ENCODE measurements at places on chromosomes 6 and 20.

DNA sequence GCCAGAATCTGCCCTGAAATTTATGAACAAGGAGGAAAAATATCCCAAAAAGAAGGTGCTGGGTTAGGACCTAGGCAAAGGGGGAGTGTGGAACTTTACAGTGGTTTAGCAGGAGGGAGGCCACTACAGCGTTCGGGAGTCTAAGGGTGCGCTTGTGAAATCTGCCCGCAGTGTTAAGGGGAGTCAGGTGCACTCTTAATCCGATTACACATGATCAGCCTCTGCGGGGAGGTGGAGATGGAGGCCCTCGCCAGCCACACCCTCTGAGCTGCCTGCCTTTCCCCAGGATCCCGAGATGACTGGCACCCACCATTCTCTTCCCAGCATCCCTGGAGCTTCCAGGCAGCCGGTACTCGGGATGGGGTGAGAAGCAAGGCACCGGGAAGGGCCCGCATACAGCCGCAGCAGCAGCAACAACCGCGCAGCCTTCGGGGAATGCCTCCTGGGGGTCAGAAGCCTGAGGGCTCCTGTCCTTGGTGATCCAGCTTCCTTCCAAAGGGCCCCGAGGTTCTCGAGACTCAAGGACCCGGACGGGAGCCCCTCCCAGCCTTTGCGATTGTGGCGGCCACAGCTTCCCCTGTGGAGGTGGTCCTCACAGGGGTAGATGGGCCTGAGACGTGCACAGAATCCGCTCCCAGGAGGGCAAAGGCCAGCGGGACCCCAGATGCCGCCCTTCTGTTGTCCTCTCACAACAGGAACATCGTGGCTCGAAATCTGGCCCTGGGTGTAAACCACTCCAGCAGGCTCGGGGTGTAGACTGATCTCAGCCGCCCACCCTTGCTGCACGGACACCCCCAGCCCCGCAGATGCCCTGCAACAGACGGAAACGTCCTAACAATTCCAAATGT is 57.3 kb upstream of the CST7 start:
- no peak for DNase-seq

DNA sequence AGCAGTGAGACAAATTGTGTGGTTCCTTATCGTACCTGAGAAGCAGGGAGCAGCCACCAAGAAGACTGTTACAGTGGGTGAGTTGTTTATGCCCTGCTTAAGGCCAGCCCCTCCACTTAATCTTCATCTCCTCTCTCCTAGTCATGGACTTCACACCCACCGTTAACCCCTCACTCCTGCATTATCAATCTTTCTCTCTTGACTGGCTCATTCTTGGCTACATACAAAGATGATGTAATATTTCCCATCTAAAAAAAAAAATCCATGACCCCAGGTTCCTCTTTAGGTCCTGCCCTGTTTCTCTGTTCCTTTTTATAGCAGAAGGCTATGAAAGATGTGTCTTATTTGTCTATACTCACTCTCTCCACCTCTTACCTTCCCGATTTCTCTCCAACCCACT is 72.4 kb downstream of the SHLD1 start:
- DNase-seq = no peak

DNA sequence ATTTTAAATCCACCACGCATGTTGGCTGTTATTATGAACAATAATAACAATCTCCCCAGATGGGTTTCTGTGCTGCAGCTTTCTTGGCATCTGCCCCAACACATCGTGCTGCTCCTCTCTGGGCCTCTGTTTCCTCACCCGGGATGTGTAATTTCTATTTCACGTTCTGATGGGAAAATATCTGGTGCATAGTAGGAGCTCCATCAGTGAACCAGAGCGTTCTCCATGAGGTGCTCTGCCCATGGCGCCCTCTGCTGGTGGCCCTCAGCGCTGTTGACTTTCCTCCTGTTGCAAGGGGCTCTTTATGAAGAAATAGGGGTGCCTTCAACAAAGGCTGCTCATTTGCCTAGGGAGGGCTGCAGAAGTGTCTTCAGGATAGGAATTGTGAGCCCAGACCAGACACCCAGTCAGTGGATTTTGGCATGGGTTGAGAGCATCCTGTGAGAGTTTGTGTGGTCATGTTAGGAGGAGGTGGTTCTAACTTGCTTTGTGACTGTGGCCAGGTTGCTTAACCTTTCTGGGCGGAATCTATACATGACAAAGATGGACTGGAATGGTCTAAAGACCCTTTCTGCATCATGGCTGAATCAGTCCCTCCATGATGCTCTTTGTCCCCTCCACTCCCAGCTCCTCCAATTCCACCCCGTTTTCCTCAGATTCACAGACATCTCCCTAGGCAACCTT is 8.1 kb downstream of the SCRT2 start:
- DNase-seq = peak; percentile 66

GRCh38 chr6:102732898-102733297 is 1339.4 kb downstream of the GRIK2 start:
- no peak for DNase-seq

DNA sequence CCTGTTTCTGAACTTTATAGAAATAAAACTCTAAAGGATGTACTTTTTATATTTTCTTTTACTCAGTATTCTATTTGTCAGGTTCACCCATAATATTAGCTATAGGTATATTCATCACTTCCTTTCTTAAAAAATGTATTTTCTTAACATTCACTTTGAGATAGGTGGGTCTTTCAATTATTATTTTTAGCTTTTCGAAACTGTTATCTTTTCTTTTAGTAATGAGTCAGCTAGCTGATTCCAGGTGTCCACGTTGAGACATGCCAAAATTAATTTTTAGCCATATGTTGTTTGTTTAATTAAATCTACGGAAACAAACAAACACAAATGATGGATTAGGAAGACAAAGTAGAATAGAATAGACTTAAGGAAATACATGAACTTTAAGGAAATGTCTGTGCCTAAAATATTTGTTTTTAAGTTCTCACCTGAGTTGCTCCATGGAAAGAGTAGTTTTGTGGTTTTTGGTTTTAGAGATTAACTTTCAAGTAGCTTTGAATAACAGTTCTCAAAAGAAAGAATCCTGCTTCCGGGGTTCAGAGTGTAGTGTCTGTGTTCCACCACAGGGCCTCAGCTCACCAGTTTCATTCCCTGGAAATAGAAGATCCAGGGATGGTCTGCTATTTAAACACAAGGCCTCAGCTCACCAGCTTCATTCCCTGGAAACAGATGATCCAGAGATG is 435.0 kb downstream of the HAO1 start:
- DNase-seq = no peak

GRCh38 chr20:49981218-49982071 is 1.3 kb upstream of the SNAI1 start:
- DNase-seq = no peak

- DNase-seq = no peak
Observed at GRCh38 chr6:166541876-166542579, 44.5 kb downstream of the RAMACL start.

GRCh38 chr6:111555036-111555435 is 50.6 kb downstream of the TRAF3IP2 start:
- no peak for DNase-seq

DNA sequence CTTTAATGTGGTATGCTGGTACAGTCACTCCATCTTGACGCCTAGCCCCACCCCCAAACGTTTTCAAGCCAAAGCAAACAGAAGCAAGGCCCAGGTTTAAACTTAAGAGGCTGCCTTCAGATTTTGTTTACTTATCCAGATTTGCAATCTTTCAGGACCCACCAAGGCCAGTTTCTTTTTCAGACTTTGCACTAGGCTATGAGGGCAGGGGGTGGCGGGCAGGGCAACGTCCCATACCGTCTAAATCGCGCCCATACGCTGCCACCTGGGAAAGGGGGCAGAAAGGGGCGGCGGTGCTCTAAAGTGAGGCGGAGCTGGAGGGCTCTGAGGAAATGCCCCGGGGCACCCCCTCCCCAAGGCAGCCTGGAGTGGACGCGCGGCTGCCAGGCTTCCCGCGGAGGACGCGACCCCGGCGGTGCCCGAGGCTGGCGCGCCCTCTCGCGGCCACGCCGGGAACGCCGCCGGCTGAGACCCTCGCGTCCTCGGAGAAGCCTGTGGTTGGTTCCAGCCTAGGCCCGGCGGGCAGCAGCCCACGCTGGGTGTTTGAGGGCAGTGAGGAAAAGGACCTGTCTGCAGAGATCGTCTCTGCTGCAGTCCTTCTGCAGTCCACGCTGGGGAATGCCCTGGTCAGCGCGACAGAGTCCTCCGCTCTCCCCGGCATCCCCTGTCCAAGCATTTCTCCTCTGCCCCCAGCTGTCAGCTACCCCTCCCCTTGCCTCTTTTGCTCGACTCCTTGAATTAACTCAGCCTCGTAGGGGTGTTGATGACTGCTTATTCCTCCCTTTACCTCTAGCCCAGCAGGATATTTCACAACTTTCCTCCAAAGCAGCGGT is 129.2 kb upstream of the PRND start:
- peak; percentile 43 for DNase-seq

GRCh38 chr20:52318651-52319050 is 127.1 kb upstream of the ZFP64 start:
- no peak for DNase-seq

- DNase-seq = no peak
Observed at GRCh38 chr6:132054525-132054924, 103.4 kb upstream of the CCN2 start.

DNA sequence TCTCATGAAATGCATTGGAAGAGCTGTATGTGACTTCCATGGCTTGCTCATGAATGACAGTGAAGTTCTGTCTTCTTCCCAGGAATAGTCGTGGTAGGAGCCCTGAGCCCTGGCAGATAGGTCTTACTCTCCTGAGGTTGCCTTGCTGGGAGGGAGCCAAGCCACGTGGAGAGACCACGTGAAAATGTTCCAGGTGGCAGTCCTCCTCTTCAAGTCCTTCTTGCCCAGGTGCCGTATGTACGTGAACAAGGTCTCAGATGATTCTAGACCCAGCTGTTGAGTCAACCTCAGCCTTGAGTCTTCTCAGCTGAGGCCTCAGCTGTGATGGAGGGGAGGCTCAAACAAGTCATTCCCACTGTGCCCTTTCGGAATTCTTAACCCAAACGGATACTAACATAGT is 192.4 kb upstream of the PRDM1 start:
- no peak for DNase-seq

All from activated CD4-positive, alpha-beta T cell treated with anti-CD3 and anti-CD28 coated beads, Interleukin-2, amount 10 ng/mL, durations not matched to agents 7 days and 5 days (primary cell).